NCI-H748 treated with DMSO at 0.1 percent for 48 hours (cell line): ENCODE measurements at places on chromosomes 3 and 15.

GRCh38 chr3:109154979-109155378 is 18.5 kb downstream of the C3orf85 start:
- no peak for DNase-seq

DNA sequence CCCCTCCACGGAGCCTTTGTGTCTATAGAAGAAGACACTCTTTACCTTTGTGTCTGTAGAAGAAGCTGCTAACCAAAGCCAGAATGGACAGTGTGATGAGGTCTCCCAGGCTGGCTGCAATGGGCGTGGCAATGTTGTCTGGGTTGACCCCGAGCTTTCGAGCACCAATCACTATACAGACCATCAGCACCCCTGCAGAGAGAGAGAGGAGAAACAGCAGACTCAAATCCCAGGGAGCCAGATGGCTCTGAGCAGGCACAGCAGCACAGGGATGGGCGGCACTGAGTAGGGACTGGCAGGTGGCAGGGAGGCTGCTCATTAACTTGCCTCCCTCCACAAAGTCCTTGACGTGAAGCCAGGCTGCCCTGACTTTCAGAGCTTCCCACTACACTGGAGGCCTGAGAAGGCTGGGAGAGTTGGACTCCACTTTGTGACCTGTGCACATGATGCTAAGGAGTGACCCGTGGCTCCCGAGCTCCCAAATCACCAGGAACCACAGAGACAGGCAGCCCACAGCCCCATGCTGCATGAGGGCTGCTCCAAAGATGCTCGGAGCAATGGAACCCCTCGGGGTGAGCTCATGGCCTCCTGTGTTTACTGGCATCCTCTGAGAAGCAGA is 53.9 kb downstream of the ROPN1B start:
- no peak for DNase-seq

GRCh38 chr3:178718995-178719635 is 182.9 kb downstream of the KCNMB2 start:
- no peak for DNase-seq

GRCh38 chr15:59933607-59934006 is 70.5 kb upstream of the FOXB1 start:
- no peak for DNase-seq

- no peak for DNase-seq
Observed at GRCh38 chr3:196193133-196193735, 18.0 kb downstream of the ZDHHC19 start.

DNA sequence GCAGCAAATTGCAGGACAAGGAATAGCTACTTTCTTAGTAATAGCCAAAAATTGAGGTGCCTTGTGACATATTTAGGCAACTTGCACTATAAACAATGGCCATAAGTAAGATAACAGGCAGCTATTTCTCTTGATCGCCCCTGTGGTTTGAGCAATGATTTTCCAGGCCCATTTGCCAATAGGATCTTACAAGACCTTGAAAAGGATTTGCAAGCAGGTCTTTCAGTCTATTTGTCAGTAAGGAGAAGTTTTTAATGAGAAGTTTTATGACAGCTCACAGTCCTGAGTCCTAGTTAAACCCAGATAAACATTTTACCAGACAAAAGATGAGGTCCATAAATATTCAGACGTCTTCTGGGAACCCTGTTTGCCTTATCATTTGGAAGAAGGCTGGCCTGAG is 645.5 kb downstream of the RBMS3 start:
- no peak for DNase-seq

- peak; percentile 4 for DNase-seq
Observed at GRCh38 chr3:25229586-25229985, 198.5 kb upstream of the RARB start.

DNA sequence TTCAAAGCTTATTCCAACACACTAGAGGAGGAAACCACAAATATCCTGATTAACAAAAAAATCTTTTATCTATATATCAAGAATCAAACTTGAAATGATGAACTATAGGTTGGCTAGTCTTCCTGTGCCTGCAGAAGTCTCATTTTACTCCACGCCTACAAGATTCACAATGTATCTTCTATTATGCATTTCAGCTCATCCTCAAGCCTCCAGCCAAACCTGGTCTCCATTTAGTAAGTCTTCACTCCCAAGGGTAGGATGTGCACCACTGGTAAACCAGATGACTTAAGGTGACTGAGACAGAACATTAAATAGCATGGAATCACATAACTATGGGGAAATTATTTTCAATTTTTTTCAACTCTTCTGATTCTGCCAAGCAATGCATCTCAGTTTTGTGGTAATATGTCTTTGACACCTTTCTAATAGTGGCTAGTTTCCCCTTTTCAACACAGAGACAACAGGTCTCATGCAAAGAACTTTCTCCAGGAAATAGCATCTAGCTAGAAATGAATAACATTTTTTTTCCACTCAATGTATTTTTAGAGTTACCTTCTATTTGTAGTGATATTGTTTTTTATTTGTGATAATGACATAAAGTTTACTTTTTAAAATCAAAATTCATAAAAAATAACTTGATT is 166.9 kb downstream of the TNIK start:
- DNase-seq = no peak

DNA sequence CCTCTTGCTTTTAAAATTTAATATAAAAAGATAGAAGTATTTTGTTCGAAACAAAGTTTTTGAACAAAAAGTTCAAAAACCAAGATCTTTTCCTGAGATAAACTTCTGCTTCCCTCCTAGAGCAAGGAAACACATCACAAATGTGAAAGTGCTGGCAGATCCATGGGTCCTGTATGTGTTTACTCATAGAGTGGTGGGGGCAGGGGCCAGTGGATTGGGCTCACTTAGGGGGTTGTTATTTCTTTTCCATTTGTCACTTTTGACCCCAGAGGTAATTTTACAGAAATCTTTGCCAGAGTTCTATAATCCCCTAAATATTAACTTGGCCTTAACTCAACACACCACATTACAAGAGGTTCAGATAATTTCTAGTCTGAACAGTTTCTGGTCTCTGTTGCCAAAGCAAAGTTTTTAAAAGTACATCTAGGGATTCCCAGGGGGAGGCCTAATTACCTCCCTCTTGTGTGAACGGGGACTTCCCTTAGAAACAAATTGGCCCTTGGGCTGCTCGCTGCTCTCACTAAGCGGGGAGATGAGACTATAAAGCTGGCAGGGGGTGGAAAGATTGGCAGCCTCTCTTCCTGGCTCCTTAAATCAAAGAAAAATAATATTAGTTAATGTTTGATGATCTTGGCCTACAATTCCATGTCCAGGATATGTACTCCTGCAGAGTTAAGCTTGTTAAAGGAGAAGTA is 66.8 kb upstream of the PTX3 start:
- DNase-seq = no peak

DNA sequence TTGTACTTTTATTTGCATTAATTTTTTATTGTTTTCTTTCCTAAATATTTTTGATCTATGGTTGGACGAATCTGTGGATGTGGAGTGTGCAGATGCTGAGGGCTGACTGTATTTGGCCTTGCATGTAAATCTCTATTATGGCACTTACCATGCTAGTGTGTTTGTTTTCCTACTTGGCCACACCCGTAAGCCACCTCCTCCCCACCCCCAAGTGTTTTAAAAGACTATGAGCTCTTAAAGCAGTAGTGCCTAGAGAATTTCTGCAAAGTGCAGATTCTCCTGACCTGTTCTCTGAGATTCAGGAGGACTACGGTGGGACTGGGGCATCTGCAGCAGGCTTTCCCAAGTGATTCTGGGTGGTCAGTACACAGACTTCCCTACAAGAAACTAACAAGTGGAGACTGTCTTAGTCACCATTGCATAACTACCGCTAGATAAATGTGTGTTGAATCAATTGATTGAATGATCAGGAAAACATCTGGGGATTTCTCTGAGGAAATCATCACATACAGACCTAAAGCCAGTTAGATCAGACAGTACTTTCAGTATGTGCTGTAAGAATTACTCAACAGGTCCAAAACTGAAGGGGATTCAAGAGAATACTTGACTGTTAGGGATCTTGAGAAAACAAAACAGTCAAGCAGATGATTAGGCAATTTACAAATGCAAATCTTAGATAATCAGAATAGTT is 6.2 kb upstream of the TIPARP start:
- DNase-seq = no peak

GRCh38 chr15:91553196-91553854 is 300.2 kb upstream of the SLCO3A1 start:
- peak; percentile 78 for DNase-seq

DNA sequence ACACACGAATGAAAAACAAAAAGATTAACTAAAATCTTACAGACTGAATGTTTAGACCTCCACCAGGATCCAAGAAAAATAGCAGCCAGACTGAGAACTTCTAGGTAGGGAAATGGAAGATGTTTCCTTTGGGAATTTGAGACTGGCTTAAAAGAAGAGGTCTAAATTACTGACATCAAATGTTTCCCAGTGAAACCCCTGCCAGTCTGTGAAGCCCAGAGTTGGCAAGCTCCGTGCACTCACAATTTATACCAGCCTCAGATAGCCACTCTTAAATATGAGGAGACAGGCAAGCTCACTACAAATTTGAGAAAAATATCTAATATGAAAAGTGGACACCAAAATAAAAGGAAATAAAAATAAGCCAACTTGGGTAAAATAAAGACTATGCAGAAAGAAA is 700.5 kb upstream of the ZNF385D start:
- DNase-seq = no peak

- no peak for DNase-seq
Observed at GRCh38 chr15:28985691-28986090, 99.9 kb downstream of the APBA2 start.
